Activated CD8-positive, alpha-beta memory T cell treated with anti-CD3 and anti-CD28 coated beads for 1 hour (primary cell): ENCODE measurements at places on chromosomes 6 and 20.

GRCh38 chr6:65052626-65053025, 654.4 kb downstream of the EYS start:
- DNase-seq: no peak

- DNase-seq: no peak
Observed at GRCh38 chr6:168826078-168826390, 385.1 kb downstream of the SMOC2 start.

DNA sequence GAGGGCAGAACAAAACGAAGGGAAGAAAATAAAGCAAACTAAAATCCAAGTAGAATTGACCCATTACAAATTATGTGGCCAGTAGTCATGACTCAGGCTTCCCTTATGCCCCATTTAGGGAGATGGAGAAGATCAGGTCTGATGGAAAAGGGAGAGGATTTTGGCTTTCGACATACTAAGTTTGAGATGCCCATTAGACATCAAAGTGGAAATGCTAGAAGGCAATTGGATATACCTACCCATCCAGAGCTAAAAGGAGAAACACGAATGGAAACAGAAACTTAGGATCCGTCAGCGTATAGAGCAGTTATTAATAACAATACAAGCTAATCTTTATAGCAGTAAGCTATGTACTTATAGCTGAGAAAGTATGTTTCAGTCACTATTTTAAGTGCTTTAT, 4.8 kb downstream of the TRPC4AP start:
- DNase-seq: no peak

DNA sequence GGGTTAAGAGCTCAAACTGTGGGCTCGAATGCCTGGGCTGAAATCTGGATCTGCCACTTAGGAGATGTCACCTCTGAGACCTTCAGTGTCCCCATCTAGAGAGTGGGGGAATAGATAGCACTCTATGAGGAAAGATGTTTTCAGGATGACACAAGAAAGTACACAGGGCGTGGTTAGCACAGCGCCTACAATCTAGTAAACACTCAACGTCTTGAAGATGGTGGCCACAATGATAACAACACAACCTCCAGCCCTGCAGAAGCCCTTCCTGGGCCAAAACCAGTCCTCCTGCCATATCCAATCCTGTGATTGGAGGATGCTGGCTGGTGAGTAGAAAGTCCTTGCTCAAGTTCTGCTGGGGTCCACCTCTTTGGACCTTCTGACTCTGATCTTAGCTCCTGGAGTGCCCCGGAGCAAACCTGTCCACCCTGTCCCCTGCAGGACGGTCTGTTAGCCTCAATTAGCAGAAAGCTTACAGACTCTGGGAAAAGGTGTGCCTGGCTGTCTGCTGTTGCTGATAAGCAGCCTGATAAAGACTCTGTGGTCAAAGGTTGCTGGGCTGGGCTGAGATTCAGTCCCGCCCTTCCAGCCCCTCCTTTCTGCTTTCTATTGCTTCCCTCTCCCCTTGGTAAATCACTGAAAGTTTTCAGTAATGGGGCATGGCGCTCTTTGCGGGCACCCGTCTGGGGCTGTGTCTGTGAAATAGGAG, 8.2 kb downstream of the EDN3 start:
- DNase-seq: no peak

GRCh38 chr6:38476141-38476540, 163.6 kb downstream of the BTBD9 start:
- no peak for DNase-seq

DNA sequence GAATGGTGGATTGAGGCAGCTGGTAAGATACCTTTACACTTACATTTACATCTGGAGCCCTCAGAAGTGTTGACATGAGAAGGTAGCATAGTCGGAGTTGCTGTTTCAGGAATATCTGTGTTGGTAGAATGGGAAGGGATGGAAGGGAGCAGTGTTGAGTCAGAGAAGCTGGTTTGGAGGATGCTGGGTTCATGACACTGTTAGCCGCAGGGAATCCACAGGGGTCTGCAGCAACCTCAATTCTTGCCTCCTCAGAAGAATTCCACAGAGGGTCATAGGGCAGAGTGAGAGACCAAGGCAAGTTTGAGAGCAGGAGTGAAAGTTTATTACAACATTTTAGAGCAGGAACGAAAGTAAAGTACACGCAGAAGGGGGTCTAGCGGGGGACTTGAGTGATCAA, 536.8 kb downstream of the QKI start:
- DNase-seq: no peak

- DNase-seq: no peak
Observed at GRCh38 chr20:45456632-45457031, 12.9 kb upstream of the WFDC2 start.

GRCh38 chr6:81725127-81725526, 27.4 kb downstream of the TENT5A start:
- DNase-seq: no peak

GRCh38 chr6:10968776-10969175, 75.3 kb downstream of the ELOVL2 start:
- no peak for DNase-seq

DNA sequence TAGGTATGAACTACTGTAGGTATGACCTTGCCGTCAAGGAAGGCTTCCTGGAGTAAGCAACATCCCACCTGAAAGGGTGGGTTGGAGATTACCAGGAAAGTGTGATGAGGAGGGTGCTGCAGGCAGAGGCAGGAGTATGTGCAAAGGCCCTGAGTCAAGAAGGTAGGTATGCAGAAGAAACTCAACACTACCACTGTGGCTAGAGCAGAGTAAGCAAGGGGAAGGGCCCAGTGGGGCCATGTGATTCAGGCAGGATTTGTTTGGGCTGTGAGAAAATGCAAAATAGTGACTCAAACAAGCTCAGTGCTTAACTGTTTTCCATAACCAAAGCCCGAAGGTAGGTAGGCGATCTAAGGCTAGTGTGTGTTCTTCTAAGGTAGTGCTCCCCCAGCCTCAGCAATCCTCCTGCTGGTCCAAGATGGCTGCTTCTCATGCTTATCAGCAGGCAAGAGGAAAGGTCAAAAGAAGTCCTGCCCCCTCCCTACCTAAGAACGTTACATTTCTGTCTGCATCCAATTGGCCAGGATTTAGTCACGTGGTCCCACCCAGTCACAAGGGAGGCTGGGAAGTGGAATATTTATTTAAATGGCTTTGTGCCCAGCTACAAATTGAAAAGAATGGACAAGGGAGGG, 36.2 kb upstream of the HMGA1 start:
- DNase-seq: no peak

GRCh38 chr6:142857796-142858555, 87.0 kb downstream of the HIVEP2 start:
- DNase-seq: no peak
